ENCODE measurements at places on chromosomes 5 and 9. TPM values are rescaled to one million over a fixed set of nuclear protein-coding genes. Genes with fewer than 3 reads are reported as not detected.

DNA sequence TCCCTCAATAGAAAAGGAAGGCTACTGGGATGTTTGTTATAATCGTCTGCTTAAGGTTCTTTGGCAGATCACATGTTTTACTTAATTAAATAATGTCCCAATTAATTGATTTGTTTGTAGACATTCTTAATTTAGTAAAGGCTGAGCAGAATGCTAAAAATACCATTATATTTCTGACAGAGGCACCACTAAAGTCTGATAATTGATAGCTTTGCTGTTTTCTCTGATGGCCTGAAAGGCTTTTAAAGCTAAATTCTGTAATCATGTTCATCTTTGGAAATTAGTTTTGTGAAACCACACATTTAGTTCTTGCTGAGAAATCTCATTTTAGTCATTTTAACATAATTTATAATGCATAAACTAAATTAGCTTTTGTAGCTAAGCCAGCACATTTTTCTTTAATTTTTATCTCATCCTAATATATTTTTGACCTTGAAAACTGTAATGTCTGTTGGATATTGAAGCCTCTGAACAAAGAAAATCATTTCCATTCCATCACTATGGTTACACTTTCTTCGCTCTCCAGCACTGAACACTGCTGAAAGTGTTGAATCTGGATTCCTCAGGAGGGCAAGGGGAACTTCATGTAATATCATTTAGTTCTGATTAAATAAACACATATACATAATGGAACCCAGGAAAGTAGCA, 329.4 kb downstream of the ELAVL2 start:
- no peaks in the 10 kb centered on the region for H3K36me3 ChIP-seq
- no peak overlapping the region for H3K4me3 ChIP-seq
- no peaks in the 10 kb centered on the region for H3K27me3 ChIP-seq
- no peak overlapping the region for H3K27ac ChIP-seq

- no peaks in the 10 kb centered on the region for H3K4me1 ChIP-seq
- DNase-seq = no peak
- peaks cover 9% of the 10 kb centered on the region for H3K36me3 ChIP-seq
- no peak overlapping the region for H3K27ac ChIP-seq
- no peaks in the 10 kb centered on the region for H3K27me3 ChIP-seq
Observed at GRCh38 chr5:137959488-137959887, 70.2 kb downstream of the PKD2L2 start.

Gene EGR1
- 20.7 TPM for total RNA-seq

DNA sequence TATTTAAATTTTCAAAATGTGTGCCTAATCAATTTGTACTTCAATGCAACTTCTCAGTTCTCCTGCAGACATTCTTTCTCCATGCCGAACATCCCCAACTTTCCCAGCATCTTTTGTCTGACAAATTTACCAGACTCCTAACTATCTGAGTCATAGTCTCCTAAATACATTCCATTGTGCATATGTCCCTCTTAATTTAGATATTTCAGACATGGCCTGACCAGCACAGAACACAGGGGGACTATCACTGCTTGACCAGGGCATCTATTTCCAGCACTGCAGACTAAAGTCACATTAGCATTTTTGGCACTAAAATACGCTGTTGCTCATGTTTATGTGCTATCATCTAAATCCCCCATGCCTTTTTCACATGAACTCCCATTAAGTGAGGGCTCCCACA, 71.9 kb downstream of the ITGA1 start:
- H3K4me3 ChIP-seq = no peak overlapping the region
- no peak for DNase-seq
- no peaks in the 10 kb centered on the region for H3K27me3 ChIP-seq
- no peak overlapping the region for H3K27ac ChIP-seq
- no peaks in the 10 kb centered on the region for H3K36me3 ChIP-seq

Gene GABRA6
- not detected for total RNA-seq

GRCh38 chr9:123401879-123402513, 46.0 kb downstream of the CRB2 start:
- H3K27me3 ChIP-seq = no peaks in the 10 kb centered on the region
- H3K36me3 ChIP-seq = no peaks in the 10 kb centered on the region
- peaks cover 7% of the 10 kb centered on the region for H3K4me1 ChIP-seq
- no peak overlapping the region for H3K27ac ChIP-seq
- DNase-seq = peak; percentile 28
- no peak overlapping the region for H3K4me3 ChIP-seq

Gene GAPT
- not detected for total RNA-seq

Gene CMBL
- total RNA-seq = 2.2 TPM

Gene ZFP2
- 0.26 TPM for total RNA-seq

GRCh38 chr9:131892902-131893500, 153.1 kb upstream of the RAPGEF1 start:
- H3K4me1 ChIP-seq = no peaks in the 10 kb centered on the region
- no peak overlapping the region for H3K27ac ChIP-seq
- H3K4me3 ChIP-seq = no peak overlapping the region
- DNase-seq = no peak
- no peaks in the 10 kb centered on the region for H3K27me3 ChIP-seq

DNA sequence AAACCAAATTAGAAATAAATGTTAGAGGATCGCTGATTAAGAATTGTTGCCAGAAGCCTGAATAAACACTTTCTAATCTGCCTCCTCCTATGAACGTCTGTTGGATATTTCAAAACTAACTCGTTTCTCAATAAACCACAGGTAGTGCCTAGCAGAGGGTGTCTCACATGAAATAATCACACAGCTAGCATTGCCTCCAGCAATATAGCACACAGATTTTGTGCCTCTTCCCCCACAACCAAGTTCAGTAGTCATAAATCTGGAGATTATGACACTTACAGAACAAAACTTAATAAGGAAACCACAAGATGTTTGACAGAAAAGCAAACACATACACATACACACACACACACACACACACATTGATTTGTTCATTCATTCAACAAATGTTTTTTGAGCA, 173.2 kb upstream of the CDH10 start:
- H3K4me1 ChIP-seq = no peaks in the 10 kb centered on the region
- no peak overlapping the region for H3K27ac ChIP-seq
- no peaks in the 10 kb centered on the region for H3K27me3 ChIP-seq
- no peak overlapping the region for H3K4me3 ChIP-seq

DNA sequence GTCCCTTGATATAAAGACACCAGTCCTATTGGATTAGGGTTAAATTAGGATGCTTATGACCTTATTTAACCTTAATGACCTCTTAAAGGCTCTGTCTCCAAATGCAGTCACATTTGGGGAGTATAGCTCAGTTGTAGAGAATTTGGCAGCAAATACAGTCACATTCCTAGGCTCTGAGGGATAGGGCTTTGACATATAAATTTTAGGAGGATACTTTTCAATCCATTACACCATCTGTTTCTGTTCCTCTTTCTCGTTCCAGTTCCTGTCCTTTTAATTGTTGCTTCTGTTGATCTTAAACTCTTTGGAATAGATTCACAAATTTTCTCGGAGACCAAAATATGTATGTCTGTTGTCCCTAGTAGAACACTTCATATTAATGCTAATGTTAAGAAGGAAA, 390.0 kb upstream of the PCSK5 start:
- peaks cover 10% of the 10 kb centered on the region for H3K27me3 ChIP-seq
- DNase-seq = no peak
- no peaks in the 10 kb centered on the region for H3K36me3 ChIP-seq
- no peak overlapping the region for H3K4me3 ChIP-seq

DNA sequence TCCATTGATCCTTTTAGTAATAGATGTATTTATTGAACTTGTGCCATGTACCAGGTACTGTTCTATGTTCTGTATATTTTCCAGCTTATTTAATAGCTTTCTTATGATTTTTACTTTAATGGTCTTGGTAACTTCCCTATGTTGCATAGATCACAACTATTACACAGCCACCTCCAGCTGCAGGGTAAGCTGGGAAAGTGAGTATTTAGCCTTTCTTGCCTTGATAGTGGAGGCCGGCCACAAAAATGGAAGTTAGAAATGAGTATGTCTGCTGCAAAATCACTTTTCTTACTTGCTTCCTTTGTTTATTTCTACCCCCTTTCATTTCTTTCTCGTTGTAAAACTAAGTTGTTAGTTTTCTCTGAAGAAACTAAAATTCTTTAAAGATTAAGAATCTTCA, 43.1 kb upstream of the ANKDD1B start:
- DNase-seq = peak; percentile 32
- H3K27ac ChIP-seq = no peak overlapping the region
- peaks cover 48% of the 10 kb centered on the region for H3K4me1 ChIP-seq
- no peaks in the 10 kb centered on the region for H3K27me3 ChIP-seq

- no peak overlapping the region for H3K27ac ChIP-seq
- H3K4me3 ChIP-seq = no peak overlapping the region
- H3K4me1 ChIP-seq = no peaks in the 10 kb centered on the region
Observed at GRCh38 chr9:86893811-86894490, 53.4 kb downstream of the GAS1 start.

Gene PCDHGB3
- total RNA-seq = not detected

Gene PFN3
- not detected for total RNA-seq

Gene TEX48
- not detected for total RNA-seq

- no peak overlapping the region for H3K4me3 ChIP-seq
- DNase-seq = no peak
- no peaks in the 10 kb centered on the region for H3K36me3 ChIP-seq
- no peaks in the 10 kb centered on the region for H3K4me1 ChIP-seq
- peak overlapping the region; percentile 64 for H3K27ac ChIP-seq
- H3K27me3 ChIP-seq = peaks cover 2% of the 10 kb centered on the region
Observed at GRCh38 chr9:107827304-107827703, 337.7 kb upstream of the KLF4 start.

GRCh38 chr5:104789366-104789765, 1226.8 kb upstream of the NUDT12 start:
- H3K4me1 ChIP-seq = no peaks in the 10 kb centered on the region
- H3K27me3 ChIP-seq = no peaks in the 10 kb centered on the region
- DNase-seq = no peak
- H3K36me3 ChIP-seq = peaks cover 1% of the 10 kb centered on the region
- no peak overlapping the region for H3K4me3 ChIP-seq

- no peak for DNase-seq
- no peak overlapping the region for H3K4me3 ChIP-seq
- H3K27me3 ChIP-seq = no peaks in the 10 kb centered on the region
- no peaks in the 10 kb centered on the region for H3K4me1 ChIP-seq
Observed at GRCh38 chr9:134043531-134043988, 18.3 kb downstream of the BRD3OS start.

GRCh38 chr9:87063871-87064270, 116.6 kb upstream of the GAS1 start:
- H3K36me3 ChIP-seq = no peaks in the 10 kb centered on the region
- peaks cover 10% of the 10 kb centered on the region for H3K27me3 ChIP-seq
- DNase-seq = no peak
- H3K4me3 ChIP-seq = no peak overlapping the region
- H3K4me1 ChIP-seq = no peaks in the 10 kb centered on the region

Gene IL4
- not detected for total RNA-seq

Gene MCC
- 0.62 TPM for total RNA-seq

Gene TYRP1
- not detected for total RNA-seq

DNA sequence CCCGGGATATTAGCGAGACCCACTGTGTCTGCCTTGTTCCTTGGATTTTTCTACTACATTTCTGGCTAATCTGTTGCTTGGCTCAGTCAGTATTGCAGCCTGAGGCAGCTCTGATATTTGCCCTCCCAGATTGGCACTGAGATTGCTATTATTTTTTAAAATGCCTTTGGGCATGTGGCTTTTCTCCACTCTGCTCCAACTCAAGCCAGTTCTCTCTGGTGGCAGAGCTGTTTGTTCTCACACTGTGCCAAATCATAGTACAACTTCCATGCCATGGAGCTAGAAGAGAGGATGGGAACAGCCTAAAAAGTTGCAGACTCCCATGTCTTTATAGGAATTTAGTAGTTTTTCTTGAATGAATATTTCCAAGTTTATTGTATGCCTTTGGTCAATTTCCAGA, 155.9 kb upstream of the ATP10B start:
- H3K36me3 ChIP-seq = no peaks in the 10 kb centered on the region
- H3K4me1 ChIP-seq = no peaks in the 10 kb centered on the region
- H3K27me3 ChIP-seq = peaks cover 3% of the 10 kb centered on the region
- no peak for DNase-seq

DNA sequence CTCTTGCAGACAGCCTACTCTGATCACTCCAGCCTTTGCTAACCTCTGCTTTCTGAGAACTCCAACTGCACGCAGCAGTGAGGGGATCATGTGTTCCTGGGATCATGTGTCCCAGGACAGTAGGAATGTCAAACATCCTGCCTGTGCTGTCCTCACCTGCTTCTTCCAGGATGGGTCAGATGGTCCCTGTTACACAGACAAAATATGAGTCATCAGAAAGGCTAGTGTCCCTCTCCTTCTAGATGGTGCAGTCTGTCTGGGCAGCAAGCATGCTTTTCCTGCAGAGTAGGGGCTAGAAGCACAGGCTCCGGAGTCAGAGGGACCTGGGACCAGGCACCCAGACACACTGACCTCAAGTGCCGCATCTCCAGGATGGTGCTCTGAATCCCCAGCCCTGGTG, 20.1 kb upstream of the SLC25A48 start:
- no peaks in the 10 kb centered on the region for H3K4me1 ChIP-seq
- H3K27me3 ChIP-seq = peaks cover 3% of the 10 kb centered on the region
- no peak for DNase-seq
- H3K27ac ChIP-seq = no peak overlapping the region

Gene OSTF1
- 102 TPM for total RNA-seq

GRCh38 chr5:104062621-104063377, 500.2 kb upstream of the NUDT12 start:
- H3K4me1 ChIP-seq = no peaks in the 10 kb centered on the region
- H3K27me3 ChIP-seq = no peaks in the 10 kb centered on the region
- no peak overlapping the region for H3K27ac ChIP-seq
- H3K36me3 ChIP-seq = no peaks in the 10 kb centered on the region

- H3K27me3 ChIP-seq = no peaks in the 10 kb centered on the region
- peak; percentile 27 for DNase-seq
- peaks cover 31% of the 10 kb centered on the region for H3K4me1 ChIP-seq
- peak overlapping the region; percentile 75 for H3K27ac ChIP-seq
- H3K36me3 ChIP-seq = peaks cover 20% of the 10 kb centered on the region
Observed at GRCh38 chr5:40446910-40447309, 232.8 kb upstream of the PTGER4 start.

Gene DIRAS2
- not detected for total RNA-seq

GRCh38 chr9:86731511-86732063, 215.7 kb downstream of the GAS1 start:
- no peak for DNase-seq
- H3K27me3 ChIP-seq = peaks cover 2% of the 10 kb centered on the region
- no peaks in the 10 kb centered on the region for H3K4me1 ChIP-seq
- H3K27ac ChIP-seq = no peak overlapping the region

DNA sequence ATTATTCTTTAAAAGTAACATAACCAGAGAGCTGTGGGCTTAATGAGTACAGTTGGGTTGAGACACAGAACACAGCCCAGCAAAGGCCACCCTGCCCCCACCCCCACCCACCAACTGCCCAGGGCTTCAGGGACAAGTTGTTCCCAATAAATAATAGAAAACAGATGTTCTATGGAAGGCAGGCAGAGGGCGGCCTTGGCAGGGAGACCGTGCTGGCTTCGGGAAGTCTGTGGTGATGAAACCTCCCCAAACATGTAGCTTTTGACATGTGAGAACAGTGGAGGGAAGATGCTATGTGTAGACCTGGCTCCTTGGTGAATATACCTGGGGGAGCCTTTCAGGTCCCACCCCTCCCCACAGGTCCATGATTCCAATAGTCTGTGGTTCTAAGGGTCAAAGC, 10.0 kb downstream of the TRAF1 start:
- no peaks in the 10 kb centered on the region for H3K27me3 ChIP-seq
- peak overlapping the region; percentile 91 for H3K27ac ChIP-seq
- peaks cover 87% of the 10 kb centered on the region for H3K36me3 ChIP-seq
- peaks cover 88% of the 10 kb centered on the region for H3K4me1 ChIP-seq

Gene CDH6
- not detected for total RNA-seq

Gene SAP30L
- total RNA-seq = 30.3 TPM
